Astrocyte (in vitro differentiated cells and primary cell): ENCODE measurements at places on chromosomes 2 and 18. TPM values are rescaled to one million over a fixed set of nuclear protein-coding genes. Genes with fewer than 3 reads are reported as not detected.

The GAREM2 gene
- total RNA-seq = 2.2 and 4.2 TPM in 2 replicates

GRCh38 chr2:181789827-181790448 lies 101.6 kb upstream of the ITPRID2 start:
- peak; percentile 35 for DNase-seq

GRCh38 chr18:61770279-61770678 lies 122.5 kb downstream of the RNF152 start:
- no peak for DNase-seq

DNA sequence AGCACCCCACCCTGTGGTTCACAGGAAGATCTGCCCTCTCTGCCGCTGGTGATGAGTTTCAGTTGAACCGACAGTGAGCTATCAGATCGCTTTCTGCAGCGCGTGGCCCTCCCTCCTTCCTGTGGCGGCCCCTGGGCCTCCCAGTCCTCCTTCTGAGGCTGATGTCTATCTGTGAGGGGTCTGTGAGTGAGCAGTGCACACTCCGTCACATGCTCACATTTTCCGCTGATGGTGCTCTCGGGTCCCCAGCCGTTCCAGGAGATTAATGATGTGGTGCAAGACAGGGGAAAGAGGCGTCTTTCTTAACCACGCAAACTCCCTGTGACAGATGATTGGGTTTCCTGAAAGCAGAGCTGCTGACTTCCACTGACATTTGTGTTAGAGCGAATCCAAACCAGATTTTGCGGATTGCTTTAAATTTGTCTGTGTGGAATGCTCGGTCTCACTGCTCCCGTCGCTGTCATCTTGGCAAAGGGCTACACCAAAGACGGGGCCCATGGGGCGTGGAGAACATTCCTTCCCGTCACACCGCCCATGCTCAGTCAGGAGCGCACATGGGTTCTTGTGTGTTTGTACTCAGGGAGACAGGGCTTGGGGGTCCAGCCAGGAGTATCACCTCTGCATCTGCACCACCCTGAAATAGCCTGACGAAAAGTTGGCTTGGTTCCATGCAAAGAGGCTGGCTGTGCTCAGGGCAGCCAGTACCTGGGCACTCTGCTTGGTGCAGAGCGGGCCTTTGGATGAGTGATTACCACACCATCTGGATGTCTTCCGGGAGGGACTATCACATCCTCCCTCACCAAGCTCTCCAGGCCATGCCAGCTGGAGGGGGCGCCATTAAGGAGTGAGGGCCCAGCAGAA lies 154.7 kb upstream of the HS6ST1 start:
- peak; percentile 80 for DNase-seq

DNA sequence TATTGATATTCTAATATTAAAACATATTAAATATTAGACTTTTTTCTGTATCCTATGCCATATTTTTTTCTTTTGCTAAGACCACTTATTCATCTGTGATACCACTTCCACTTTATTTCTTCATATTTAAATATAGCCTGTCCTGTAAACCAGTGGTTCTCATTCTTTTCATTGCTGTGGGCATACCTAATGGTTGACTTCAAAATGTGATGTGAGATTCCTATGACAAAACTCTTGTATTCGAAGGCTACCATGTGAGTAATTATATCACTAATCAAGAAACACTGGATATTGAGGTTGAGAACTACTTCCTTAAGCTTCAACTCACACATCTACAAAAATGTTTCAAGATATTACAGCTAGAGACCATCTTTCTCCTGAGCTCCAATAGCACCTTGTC lies 3.6 kb downstream of the SCRN3 start:
- peak; percentile 66 for DNase-seq

DNA sequence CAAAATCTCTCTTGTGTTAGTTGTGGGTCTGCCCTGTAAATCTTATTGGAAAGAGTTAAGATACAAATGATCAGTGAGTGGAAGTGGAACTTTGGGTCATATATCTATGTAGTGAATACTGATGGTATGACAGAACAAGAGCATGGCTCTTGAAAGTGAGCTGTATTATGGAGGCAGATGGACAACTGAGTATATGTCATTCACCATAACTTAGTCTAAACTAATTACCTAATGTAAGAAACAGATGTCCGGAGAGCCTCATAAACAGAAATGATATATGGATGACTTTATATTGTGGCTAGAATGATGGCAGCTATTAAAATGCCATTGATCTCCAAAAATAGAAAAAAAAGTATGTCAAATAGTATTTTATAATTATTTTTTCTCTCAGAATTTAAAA lies 72.4 kb downstream of the FASTKD2 start:
- no peak for DNase-seq

DNA sequence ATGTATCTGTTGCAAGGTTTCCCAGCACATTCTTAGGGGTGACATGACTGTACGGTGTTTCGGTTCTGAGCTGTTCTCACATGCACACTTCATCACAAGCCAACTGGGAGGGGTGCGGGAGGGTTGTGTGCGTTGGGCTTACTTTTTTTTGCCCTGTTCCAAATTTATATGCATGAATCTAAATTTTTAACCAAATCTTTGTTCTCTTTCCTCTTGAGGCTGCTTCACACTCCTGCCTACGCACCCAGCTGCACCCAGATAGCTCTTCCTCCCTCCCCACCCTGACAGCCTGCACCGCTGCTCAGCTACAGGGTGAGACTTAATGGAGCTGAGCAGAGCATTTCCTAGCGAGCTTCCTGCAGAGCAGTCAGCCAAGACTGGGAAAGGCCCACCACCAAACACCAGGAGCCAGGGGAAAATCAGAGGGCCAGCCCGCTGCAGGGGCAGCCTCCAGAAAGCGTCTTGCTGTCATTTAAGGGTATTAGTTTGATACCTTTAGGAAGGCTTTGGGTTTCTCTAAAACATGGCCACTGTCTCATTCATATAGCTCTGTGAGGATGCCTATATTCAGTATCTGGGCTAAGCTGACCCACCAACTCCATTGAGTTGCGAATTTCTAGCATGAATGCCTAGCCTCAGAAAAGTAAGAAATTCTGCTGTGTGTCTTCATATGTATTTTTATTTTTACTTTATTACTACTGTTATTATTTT lies 84.5 kb downstream of the POU3F3 start:
- DNase-seq = no peak

GRCh38 chr2:2512931-2513330 lies 181.9 kb upstream of the MYT1L start:
- DNase-seq = no peak
